ENCODE measurements at places on chromosomes 11 and 22.

GRCh38 chr11:118928870-118929500 is 3.3 kb upstream of the BCL9L start:
- peak; percentile 80 for DNase-seq

DNA sequence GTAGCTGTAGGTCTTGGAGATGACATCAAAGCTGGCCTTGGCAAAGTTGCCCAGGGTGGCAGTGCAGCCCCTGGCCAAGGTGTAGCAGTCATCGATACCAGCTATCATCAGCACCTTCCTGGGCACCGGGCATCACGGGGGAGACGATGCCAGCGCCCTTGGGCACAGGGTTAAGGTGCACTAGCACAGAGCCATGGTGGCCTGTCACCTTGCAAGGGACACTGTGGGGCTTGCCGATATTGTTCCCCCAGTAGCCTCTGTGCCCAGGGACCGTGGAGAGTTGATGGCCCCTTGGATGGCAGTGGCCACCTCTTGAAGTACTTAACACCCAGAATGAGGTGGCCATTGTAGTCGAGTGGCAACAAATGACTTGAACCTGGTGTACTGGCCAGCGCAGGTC is 44.4 kb upstream of the FTH1 start:
- DNase-seq, result no peak

GRCh38 chr22:39908136-39908535 is 7.3 kb downstream of the GRAP2 start:
- DNase-seq, result no peak

- DNase-seq, result no peak
These were observed 1.1 kb upstream of the EMID1 start for GRCh38 chr22:29204455-29205183.

- no peak for DNase-seq
These were observed at the start of gene CD6 for GRCh38 chr11:60971520-60971919. Gene CD6, plus strand, starts transcription at chr11:60971680. Its CDS starts 186 bp downstream, at chr11:60971866.

- no peak for DNase-seq
These were observed 9.8 kb downstream of the NUCB2 start for GRCh38 chr11:17286332-17286731.

All from spinal cord (tissue), 10 donors.